Fibroblast of skin of abdomen (primary cell): ENCODE measurements at places on chromosomes 16 and 17.
A peak's percentile ranks its signal among the peaks of the same experiment; 100 is the strongest.

GRCh38 chr16:70257391-70257790 lies 5.7 kb upstream of the EXOSC6 start:
- no peak for DNase-seq

- DNase-seq = no peak
Observed at GRCh38 chr16:48612611-48613010, 2.6 kb upstream of the N4BP1 start.

GRCh38 chr17:57080718-57081117 lies 4.3 kb upstream of the AKAP1 start:
- DNase-seq = no peak

DNA sequence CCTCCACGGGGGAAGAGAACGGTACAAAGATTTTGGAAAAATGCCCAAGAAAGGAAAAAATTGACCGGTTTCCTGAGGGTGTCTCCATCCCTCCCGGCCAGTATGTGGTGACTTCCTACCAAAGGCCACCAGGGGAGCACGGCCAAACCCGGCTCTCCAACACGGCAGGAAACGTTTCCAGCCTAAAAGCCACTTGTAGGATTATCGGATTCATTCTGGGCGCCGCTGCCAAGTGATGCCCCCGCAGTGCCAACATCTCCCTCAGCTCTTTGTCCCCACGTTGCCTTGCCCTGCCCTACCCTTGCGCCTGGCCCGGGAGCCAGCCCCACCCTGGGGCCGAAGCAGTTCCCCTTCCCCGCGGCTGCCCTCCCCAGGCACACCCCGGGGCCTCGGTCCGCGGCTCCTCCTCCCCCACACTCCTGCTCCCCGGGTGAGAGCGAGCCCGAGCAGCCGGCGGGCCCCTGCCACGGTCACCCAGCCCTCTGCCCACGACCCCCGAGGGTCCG lies 688 bp downstream of the CRK start:
- DNase-seq = peak; percentile 70

DNA sequence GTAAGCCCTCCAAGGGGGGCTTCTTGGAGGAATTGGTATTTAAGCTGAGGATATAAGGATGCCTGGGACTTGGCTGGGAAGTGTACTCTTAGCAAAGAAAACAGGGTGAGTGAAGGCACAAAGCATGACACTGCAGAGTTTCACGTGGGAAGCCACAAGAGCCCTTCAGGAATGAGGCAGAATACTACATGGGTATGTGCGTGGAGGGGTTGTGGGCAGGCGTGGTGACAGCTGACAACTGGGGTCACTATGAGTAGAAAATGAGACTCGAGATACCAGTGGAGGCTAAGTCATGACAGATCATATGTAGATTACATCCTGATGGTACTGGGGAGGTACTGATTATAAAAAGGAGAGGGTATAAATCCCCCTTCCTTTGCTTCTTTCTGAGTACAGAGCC lies 78.1 kb upstream of the XYLT1 start:
- DNase-seq = no peak

DNA sequence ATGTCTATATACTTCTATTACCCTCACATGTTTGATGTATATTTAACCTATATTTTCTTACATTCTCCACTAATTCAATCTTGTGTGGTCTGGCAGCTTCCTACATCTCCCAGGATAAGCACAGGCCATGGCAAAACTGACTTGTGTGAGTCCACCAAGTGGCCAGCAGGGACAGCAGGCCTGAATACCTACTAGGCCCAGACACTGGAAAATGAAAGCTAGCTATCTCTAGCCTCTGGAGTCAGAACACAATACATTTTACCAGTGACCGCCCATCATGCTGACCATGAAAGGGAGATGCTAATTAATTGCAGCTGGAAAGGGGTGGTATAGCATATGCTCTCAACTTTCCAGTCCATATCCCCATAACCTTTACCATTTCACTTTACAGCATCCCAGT lies 132.3 kb downstream of the PCTP start:
- DNase-seq = no peak

DNA sequence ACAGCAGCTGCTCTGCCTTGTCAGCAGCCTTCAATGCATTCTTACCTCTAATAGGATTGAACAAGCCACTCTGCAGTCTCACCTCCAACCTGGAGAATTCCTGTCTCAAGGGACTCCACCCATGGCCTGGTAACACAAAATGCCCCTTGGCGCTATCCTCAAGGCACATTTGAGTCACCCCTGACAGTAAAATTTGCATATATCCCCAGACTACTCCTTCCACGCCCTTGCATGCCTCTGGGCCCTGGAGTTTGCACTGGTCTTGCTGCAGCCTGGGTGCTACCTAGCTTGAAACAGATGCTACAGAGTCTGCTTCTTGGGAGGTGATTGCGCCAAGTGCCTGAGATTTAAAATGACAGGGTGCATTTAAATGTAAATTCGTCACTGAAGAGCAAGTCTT lies 391.4 kb upstream of the MAF start:
- DNase-seq = no peak

- DNase-seq = peak; percentile 26
Observed at GRCh38 chr17:44069974-44070454, 521 bp upstream of the G6PC3 start.

- no peak for DNase-seq
Observed at GRCh38 chr17:40506786-40507185, 5.4 kb upstream of the TNS4 start.

DNA sequence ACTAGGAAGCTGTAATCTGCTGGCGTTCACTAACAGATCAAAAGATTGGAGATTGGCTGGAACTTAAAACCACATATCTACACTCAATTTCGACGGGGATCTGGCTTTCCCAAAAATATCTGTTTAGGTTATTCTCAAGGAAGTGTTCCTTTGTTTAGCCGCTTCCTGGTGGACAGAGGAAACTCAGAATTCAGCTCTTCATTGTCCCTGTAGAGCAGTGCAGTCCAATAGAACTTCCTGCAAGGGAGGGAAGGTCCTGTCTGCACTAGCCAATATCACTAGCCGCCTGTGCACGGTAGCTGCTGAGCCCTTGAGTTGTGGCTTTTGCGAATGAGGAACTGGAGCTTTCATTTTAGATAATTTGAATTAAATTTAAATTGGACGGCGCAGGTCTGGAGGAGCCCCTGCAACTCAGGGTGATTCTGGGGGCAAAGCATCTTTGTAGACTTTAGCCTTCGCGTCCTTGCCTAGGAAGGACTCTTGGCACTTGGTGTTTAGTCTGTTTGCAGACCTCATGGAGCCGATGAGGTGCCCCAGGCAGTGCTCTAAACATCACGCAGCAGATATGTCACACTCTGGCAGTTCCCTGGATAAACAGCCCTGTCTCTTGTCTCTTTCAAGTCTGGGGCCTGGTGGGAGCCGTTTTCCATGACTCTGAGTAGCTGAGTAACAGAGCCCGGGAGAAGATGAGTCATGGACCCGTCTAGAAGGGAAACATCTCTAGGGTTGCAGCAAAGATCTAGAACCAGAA lies 122.2 kb downstream of the CCDC182 start:
- peak; percentile 69 for DNase-seq

GRCh38 chr16:17027488-17028129 lies 443.2 kb downstream of the XYLT1 start:
- DNase-seq = no peak

DNA sequence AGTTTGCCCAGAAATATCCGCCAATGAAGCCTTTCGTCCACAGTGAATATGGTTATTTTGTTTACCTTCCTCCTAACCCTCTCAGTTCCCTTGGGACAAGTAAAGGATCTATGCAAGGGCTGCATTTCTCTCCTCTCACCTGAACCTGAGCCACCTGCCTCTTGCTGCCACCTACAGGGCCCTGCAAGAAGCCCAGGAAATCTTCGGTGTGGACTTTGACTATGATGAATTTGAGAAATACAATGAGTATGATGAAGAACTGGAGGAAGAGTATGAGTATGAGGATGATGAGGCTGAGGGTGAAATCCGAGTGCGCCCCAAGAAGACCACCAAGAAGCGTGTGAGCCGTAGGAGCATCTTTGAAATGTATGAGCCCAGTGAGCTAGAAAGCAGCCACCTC lies 14.0 kb downstream of the SUPT6H start:
- no peak for DNase-seq

DNA sequence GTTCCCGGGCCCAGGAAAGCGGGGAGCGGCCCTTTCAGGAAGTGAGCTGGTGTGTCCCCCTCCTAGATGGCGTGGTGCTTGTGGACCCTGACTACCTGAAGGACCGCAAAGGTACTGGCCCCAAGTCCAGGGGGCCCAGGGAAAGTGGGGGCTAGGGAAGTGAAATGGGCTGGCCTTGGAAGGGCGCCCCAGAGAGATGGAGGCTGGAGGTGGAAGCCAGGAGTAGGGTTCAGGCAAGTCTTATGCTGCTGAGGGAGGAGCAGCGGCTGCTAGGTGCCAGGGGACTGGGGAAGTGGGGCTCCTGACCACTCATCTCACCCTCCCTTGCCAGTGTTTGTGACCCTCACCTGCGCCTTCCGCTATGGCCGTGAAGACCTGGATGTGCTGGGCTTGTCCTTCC lies 5.6 kb downstream of the ARRB2 start:
- DNase-seq = no peak

- no peak for DNase-seq
Observed at GRCh38 chr16:22710326-22710725, 103.6 kb upstream of the HS3ST2 start.
